ENCODE measurements at places on chromosomes 16 and 17.

DNA sequence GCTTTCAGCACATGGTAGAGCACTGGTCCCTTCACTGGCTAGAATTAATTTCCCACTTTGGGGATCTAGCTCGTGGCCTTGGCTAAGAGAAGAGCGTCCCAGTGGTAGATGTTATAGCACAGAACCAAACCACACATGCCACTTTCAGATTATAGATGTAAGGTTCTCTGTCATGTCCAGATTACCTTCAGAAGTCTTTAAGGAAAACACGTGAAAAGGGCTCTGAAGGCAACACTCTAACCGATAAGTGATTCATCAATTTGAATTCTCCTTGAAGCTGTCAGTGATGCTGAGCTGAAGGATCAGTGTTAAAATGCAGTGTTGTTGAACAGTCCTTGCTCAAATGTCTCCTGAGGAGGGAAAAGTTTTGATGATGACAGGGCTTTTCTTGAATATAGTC lies 43.5 kb upstream of the VPS4A start:
- DNase-seq = no peak

GRCh38 chr16:50593410-50594150 lies 45.4 kb downstream of the NKD1 start:
- DNase-seq = no peak

GRCh38 chr16:3195975-3196374 lies 8.0 kb downstream of the OR1F1 start:
- no peak for DNase-seq

GRCh38 chr17:67868176-67868575 lies 42.9 kb downstream of the BPTF start:
- no peak for DNase-seq

GRCh38 chr16:9534759-9535158 lies 443.3 kb downstream of the HAPSTR1 start:
- DNase-seq = no peak

- DNase-seq = no peak
These were observed 22.9 kb downstream of the RPGRIP1L start for GRCh38 chr16:53680756-53681155.

DNA sequence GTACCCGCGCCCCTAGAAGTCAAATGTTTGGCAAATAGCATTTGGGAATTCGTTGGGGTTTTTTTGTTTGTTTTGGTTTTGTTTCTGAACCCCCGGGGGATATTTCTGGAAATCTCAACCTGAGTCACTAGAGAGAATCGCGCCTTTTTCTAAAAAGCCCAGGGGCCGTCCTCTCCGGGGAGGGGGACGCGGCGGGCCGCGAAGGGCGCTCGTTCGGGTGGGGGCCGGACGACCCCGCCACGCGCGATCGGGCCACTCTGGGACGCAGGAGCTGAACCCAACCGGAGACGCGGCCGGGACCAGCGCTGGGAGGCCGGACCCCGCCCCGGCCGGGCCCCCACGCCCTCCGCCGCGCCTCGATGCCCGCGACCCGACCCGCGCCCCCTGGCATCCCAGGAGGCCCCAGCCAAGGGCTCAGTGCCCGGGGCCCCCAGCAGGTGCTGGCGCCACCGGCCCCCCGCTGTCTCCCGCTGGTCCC lies 302 bp downstream of the LITAF start:
- no peak for DNase-seq

- DNase-seq = no peak
These were observed 4.8 kb upstream of the GLG1 start for GRCh38 chr16:74611721-74612120.

GRCh38 chr16:27838536-27839175 lies 224.9 kb downstream of the GSG1L start:
- DNase-seq = no peak

- DNase-seq = no peak
These were observed 60.9 kb downstream of the PDPK1 start for GRCh38 chr16:2598723-2599122.

DNA sequence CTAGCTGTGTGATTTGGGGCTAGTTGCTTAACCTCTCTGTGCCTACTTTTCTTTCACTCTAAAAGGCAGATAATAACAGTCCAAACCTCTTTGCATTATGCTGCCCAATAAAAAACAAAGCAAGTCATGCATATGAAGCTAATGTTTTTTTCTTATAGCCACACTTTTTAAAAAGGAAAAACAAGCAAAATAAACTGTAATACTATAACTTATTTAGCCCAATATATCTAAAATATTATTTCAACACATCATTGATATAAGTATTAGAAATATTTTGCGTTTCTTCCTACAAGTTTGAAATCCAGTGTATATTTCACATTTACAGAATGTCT lies 22.4 kb downstream of the ANKRD40 start:
- DNase-seq = no peak

DNA sequence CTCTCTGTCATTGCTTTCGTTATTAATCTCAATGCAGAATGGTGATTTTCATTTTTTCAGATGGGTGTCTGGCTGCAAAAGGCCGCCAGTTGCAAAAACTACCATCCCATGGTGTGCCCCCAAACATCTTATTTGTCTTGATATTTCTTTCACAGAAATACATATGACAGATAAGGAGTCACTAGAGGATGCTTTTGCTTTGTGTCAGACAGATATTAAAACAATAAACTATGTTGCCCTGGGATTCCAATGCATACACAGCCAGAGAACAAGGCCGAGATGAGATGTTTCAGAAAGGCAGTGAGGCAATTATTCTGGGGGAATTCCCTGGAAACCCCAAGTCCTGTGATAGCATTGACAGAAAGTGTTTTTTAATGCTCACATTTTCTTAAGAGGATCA lies 307.7 kb downstream of the RBFOX1 start:
- no peak for DNase-seq

- DNase-seq = no peak
These were observed 10.9 kb downstream of the KRT37 start for GRCh38 chr17:41413353-41413957.

DNA sequence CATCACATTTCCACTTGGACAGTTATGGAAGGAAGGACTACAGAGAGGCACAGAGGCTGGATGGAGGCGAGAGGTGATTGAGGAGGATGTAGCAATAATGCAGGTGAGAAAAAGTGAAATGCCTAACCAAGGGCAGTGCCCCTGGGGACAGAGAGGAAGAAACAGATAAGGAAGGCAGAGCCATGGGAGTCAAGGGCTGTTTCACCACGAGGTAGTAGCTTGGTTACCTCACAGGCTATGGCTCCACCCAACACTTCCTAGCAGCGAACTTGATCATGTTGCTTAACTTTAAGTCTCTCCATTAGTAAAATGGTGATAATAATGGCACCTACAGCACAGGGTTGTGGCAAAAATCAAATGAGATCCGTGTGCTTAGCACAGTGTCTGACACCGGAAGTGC lies 83.9 kb downstream of the YPEL2 start:
- no peak for DNase-seq

DNA sequence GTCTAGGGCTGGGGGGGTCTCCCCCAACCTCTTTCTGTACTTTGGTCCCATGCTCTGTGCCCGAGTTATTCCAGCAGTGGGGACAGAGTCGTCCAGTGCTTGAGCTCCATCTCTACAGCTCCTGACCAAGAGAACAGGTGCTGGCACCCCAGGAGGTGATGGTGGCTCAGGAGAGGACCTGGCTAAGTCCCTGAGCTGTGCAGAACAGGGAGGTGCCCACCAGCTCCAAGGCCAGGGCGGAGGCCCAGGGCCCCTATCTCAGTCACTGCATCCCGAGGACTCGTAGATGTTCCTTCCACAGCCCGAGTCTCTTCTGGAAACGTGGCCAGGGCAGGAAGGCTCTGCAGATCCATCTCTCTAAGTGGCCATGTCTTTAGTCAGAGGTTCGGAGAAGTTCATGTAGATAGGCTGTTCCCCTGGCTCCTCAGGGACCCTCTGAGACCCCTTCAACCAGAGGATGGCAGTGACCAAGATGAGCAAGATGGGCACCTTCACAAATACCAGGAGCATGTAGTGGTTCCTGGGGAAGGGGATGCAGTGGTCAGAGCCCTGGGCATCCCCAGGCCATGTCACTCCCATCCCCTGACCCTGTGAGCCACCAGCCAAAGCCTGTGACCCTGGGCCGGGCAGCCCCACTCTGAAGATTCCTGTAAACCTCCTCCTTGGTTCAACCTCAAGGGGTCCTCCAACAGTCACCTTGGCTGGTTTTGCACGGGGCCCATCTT lies 8.7 kb downstream of the CD300LB start:
- DNase-seq = no peak

DNA sequence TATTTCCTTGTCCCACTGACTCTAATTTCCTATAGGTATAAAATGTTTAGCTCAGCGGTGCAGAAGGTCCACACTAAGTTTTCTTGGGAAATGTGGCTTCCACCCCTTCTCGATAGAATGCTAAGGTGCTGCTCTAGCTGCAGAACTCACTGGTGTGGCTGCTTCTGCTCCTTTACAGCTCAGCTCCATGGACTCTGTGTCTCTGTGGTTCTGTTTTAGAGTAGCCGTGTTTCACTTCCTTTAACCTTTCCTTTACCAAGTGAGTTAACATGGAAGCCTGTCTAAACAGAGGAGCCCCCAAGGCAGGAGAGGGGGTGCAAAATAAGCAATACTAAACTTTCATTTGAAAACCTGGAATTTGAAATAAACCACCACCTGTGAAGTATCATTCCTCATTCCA lies 65.3 kb downstream of the SPECC1 start:
- DNase-seq = no peak

DNA sequence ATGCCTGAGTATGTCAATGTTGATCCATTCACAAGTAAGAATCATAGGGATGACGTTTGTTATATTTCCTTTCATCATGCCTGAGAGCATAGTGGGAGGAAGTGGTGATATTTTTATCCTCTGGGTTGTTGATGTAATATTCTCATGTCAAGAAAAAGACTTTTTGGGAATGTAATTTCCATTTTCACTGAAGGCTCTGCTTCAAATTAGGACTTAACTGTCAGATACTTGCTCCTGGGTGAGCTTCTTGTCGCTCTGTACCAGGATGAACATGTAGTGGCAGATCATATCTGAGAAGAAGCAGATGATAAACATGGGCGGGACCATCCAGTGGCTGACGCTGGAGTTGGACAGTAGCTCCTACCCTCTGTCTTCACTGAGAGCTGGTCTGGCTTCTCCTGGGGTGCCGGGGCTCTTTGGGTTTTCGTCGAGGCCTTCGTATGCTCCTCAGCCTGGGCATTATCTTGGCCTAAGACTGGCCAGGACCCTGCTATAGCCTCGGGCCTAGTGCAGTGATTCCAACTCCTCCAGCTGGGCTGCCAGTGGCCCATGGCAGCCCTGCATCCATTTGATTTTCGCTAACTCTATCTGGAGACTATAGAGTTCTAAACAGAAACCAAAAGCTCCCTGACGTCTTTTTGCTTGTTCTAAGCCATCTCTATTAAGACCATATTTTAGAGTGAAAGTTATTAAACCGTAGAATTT lies 19.7 kb downstream of the CYB5B start:
- no peak for DNase-seq

DNA sequence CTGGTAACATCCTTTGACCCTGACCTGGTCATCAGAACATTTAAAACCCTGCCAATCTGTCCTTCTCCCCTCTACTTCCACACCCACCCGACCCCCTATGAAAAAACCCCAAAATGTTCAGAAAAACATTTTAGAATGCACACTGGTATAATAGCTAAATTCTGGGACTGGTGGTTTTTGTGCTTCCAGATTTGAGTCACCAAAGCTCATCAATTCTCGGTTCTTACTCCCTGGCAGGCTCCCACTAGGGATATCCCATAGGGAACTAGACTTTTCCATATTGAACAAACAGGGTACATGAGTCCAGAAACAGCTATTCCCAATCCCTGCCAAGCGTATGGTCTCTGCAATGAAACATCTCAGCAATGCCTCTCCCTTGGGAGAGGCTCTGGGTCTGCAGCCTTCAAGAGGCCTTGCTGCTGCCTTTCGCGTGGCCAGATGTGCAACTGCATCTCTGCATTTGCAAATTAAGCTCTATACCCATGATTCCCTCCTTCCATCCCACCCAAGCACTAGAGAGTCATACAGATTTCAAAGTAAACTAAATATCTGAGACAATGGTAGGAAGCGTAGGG lies 67.7 kb downstream of the SMG6 start:
- no peak for DNase-seq

DNA sequence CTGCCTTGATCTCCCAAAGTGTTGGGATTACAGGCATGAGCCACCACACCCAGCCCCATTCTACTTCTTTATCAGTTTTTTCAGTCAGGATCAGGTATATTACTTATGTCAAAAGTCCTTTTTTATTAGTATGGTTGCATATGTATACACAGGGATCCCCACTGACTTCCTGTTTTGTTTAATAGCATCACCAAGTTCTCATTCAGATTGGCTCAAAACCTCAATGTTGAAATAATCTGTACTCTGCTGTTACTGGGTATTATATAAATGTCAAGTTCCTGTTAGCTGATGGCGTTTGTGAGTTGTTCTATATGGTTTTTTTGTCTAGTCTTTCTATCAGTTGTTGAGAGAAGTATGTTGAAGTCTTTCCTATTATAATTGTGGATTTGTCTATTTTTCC lies 168.5 kb downstream of the BCAS3 start:
- no peak for DNase-seq

DNA sequence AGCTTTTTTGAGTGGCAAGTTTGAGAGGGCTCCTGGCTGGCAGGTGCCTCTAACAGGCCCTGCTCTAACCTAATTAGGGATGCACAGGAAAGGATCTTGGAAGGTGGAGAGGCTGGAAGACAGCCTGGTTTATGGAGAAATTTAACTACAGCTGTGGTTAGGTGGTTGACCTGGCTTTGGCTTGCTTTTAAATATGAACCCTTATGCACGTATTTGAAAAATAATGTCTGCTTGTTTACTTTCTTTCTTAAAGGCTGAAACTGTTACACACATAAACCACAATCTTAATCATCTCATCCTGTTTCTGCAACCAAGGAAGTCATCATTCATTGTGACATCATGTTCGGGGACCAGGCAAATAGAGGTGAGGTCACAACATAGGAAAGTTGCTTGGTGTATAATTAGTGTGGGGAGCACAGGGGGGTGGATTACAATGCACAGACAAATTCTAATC lies 23.1 kb upstream of the DHRS13 start:
- no peak for DNase-seq

DNA sequence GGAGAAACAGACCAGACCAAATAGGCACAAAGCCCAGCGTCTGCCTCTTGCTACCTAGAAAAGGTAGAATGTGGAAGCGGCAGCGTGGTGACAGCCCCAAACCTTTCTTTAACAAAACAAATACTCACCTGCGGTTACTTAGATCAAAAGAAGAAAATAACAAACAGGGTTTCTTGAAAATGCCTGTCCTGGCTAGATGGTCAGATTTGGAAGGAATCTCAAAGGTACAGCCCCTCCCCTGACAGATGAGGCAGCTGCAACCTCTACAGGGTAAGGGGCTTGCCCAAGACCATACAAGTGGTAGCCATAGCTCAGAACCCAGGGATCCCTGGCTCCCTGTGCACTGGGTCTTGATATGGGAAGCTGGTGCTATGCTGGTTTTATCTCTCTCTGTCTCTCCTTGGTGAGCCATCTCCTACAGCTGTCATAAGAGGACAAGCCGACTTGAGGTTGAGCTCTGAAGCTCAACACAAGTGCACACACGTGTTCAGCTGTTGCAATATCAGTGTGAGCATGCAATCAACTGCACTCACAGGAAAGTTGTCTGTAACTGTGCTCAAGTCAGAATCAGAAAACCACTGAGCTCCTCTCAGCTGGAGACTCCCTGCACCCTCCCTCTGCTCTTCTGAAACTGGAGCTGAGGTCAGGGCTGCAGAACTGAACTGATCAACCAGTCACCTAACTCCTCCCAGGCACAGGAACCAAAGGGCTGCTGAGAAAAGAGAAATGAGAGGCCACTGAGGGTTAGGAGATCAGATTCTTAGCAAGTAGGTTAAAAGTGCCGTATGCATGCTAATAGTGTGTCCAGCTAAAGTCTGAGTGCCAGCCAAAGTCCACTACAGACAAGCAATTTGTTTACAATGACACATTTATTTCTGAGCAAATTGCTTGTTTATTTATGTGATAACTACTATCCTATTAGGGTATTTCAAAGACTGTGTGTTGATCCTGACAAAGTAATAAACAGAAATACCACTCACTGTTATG lies 6.1 kb upstream of the RNF157 start:
- no peak for DNase-seq
